ENCODE measurements at places on chromosomes 5 and 9. TPM values are rescaled to one million over a fixed set of nuclear protein-coding genes. Genes with fewer than 3 reads are reported as not detected.

AK8 gene
- 0.32 TPM for total RNA-seq

KIF20A gene
- total RNA-seq, result 0.27 TPM

SLCO4C1 gene
- total RNA-seq, result 0.17 TPM

MEGF10 gene
- not detected for total RNA-seq

GPR150 gene
- 2.5 TPM for total RNA-seq

ADAMTSL1 gene
- not detected for total RNA-seq

FAM221B gene
- not detected for total RNA-seq

CLIC3 gene
- total RNA-seq, result 1.9 TPM

OTULINL gene
- 31.4 TPM for total RNA-seq

HTR1A gene
- not detected for total RNA-seq

BAAT gene
- total RNA-seq, result not detected

GPR151 gene
- total RNA-seq, result not detected

NSG2 gene
- not detected for total RNA-seq

FOXD4L5 gene
- total RNA-seq, result 0.13 TPM
